ENCODE measurements at places on chromosomes 3 and 15. TPM values are rescaled to one million over a fixed set of nuclear protein-coding genes. Genes with fewer than 3 reads are reported as not detected.

Gene ECE2
- total RNA-seq = not detected

Gene CP
- total RNA-seq = not detected

Gene SKOR1
- 0.22 TPM for total RNA-seq

Gene ATP2B2
- not detected for total RNA-seq

Gene SAMMSON
- not detected for total RNA-seq

Gene GRAMD2A
- 0.14 TPM for total RNA-seq

Gene COL6A5
- total RNA-seq = 0.14 TPM

Data from placental pericyte (primary cell).